ENCODE measurements at places on chromosomes 5 and 9.

- DNase-seq = no peak
These were observed 345 bp upstream of the PRRC1 start for GRCh38 chr5:127517110-127517479.

GRCh38 chr5:73424556-73424977 lies 24.0 kb downstream of the FOXD1 start:
- no peak for DNase-seq

GRCh38 chr9:101791938-101792337 lies 53.5 kb upstream of the GRIN3A start:
- peak; percentile 3 for DNase-seq

DNA sequence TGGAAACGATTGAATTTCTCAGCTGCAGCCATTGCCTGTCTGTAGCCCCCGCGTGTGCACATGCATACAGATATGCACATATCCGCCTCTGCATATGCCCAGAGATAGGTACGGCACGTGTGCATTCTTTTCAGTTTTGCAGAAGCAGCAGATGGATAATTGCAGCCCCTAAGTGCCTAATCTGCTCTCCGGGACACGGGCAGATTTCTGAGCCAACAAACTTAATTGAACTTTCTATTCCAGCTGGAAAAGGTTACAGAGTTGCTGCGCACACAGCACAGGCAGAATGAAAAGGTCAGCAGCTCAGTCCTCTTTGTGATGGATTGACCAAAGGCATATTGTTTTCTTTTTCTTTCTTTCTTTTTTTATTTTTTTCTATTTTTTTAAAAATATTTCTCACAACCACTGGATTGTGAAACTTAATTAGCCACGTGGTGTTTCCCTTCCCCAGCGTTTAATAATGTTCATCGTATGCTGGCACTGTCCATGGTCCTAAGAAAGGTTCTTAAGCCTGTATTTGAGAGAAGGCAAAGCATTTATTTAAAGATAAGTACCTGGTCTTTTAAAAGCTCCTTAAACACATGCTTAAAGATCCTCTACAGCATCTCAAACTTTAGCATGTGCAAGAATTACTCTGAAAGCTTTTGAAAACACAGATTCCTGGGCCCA lies 270.2 kb upstream of the BRINP1 start:
- DNase-seq = peak; percentile 21
